Esophagus mucosa (tissue), 1 donor: ENCODE measurements at places on chromosomes 7 and 10. TPM values are rescaled to one million over a fixed set of nuclear protein-coding genes. Genes with fewer than 3 reads are reported as not detected.

Gene CALML3
- 501 TPM for total RNA-seq

DNA sequence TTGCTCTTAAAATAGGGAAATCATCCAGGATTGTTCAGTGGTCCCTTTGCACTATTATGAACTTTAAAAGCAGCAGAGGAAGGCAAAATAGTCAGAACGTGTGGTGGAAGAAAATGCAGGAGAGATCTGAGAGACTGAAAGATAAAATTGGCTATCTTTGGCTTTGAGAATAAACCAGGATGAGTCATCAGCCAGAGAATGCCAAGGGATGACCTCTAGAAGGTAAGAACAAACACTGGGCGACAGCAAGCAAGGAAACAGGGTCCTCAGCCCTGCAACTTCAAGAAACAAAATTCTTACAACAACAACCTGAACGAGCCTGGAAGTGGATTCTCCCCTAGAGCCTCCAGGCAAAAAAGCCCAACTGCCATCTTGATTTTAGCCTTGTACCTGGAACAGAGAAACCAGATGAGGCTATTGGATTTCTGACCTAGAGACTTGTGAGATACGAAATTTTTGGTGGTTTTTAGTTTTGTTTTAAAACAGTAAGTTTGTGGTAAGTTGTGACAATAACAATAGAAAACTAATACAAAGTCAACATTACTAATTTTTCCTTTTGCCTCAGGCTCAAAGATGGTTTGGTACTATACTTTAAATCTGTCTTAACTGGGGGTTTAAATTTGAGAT lies 130.2 kb upstream of the CNTNAP2 start:
- ATAC-seq: no peak

GRCh38 chr10:95518455-95519452 lies 42.4 kb downstream of the SORBS1 start:
- no peak for ATAC-seq

DNA sequence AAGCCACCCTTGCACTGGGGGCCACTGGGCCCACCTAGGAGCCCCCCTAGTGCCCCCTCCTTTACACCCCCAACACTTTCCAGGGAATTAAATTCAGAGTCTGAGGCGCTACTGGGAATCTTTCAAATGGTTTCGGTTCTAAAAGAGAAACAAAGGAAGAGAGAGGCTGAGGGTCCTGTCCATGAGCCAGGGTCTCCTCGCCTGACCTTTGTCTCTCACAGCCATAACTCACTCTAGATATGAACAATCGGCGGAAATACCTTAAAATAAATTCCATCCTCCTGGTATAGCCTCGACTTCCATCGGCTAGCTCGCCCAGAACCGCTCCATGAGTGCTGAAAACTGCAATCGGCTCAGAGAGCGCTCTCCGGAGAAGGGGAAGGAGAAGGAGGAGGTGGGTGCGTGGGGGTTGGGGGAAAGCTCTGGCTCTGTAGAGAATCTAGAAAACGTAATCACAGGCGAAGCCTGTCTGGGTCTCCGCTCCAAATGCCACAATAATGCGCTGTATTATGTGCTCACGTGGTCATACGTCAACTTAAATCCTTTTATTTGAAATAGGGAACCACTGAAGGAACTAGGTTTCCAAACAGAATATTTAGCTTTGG lies 12.6 kb downstream of the HOXA4 start:
- ATAC-seq: no peak

DNA sequence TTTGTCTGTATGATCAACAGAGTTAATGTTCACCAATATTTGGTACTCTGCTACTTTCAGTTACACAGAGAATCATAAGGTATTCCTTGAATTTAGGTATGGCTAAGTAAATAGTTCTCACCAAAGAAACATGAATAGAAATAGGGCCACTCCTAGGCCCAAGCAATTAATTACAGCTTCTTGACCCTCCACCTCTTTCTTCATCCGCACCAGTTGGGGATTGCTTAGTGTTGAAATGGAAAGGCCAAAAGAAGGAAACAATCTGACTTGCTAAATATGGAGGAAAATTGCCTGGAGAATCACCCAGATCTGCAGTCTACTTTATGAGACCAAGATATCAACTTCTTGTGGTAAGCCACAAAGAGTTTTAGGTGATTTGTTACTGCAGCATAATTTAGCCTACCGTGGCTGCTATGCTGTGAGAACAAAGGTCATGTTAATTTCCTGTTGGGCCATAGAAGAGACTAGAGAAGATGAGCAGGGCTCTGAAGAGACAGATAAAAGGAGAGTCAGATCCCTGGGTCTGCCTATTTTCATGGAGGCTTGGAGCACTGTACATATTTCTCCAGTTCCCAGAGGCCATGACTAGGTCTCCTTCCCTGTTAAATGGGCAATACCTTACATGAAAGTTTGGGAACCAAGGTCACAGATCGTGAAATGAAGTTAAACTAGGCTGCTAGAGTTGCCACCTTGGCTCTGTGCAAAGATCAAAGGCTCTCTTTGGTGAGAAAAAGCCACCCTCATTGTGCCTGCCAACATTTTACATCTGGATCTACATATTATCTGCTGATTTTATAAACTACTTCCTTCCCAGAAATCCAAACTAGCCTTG lies 93.3 kb upstream of the GDF10 start:
- ATAC-seq: no peak
